ENCODE measurements at places on chromosomes 16 and 17. TPM values are rescaled to one million over a fixed set of nuclear protein-coding genes. Genes with fewer than 3 reads are reported as not detected.

DNA sequence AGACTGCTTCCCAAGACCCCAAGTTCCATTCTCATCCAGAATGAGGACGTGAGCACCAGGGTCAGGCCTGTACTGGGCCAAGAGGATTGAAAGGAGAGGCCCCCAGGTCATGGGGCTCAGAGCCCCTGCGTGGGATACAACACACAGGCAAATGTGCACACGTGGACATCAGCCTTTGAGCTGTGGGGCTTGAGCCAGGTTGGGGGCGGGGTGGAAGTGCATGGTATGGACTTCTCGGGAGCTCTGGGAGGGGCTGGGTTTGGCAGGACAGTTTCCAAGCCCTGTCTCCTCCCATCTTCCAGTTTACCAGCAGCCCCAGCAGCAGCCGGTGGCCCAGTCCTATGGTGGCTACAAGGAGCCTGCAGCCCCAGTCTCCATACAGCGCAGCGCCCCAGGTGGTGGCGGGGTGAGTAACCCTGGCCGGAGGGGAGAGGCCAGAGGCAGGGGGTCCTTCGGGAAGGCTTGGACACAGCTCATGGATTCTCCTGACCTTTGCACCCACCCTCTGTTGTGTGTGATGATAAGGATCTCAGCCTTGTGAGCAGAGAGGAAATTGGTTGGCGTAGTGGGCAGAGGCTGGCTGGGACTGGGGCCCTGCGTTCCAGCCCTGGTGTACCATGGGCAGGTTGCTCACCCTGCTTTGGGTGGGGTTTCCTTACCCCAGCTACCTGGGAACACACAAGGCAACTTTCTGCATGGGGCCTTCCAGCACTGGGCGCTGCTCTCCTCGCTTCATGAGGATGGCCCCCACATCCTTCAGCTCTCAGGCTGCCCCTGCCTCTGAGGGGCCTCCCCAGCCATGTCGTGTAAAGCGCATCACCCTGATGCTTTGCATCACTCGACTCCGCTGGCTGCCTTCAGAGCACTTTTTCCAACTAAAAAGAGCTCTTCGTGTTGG, 10.4 kb upstream of the LASP1NB start:
- no peak overlapping the region for H3K4me3 ChIP-seq
- H3K36me3 ChIP-seq = peaks cover 3% of the 10 kb centered on the region
- no peaks in the 10 kb centered on the region for H3K4me1 ChIP-seq
- no peak for DNase-seq

CCL7 gene
- total RNA-seq = not detected

MEIOC gene
- not detected for total RNA-seq

- H3K36me3 ChIP-seq = no peaks in the 10 kb centered on the region
- no peak for DNase-seq
- no peak overlapping the region for H3K27ac ChIP-seq
- no peaks in the 10 kb centered on the region for H3K27me3 ChIP-seq
- H3K4me1 ChIP-seq = no peaks in the 10 kb centered on the region
Measured at GRCh38 chr17:53950207-53950857, 127.6 kb downstream of the KIF2B start.

- no peaks in the 10 kb centered on the region for H3K27me3 ChIP-seq
- no peak overlapping the region for H3K27ac ChIP-seq
- no peaks in the 10 kb centered on the region for H3K4me1 ChIP-seq
- peaks cover under 1% of the 10 kb centered on the region for H3K36me3 ChIP-seq
Measured at GRCh38 chr17:5097101-5097834, 14.4 kb downstream of the ZNF232 start.

PRSS8 gene
- 23.4 TPM for total RNA-seq

- H3K4me1 ChIP-seq = peaks cover 22% of the 10 kb centered on the region
- no peaks in the 10 kb centered on the region for H3K36me3 ChIP-seq
- no peak for DNase-seq
- peak overlapping the region; percentile 37 for H3K27ac ChIP-seq
Measured at GRCh38 chr17:17751489-17752088, 70.3 kb downstream of the RAI1 start.

DNA sequence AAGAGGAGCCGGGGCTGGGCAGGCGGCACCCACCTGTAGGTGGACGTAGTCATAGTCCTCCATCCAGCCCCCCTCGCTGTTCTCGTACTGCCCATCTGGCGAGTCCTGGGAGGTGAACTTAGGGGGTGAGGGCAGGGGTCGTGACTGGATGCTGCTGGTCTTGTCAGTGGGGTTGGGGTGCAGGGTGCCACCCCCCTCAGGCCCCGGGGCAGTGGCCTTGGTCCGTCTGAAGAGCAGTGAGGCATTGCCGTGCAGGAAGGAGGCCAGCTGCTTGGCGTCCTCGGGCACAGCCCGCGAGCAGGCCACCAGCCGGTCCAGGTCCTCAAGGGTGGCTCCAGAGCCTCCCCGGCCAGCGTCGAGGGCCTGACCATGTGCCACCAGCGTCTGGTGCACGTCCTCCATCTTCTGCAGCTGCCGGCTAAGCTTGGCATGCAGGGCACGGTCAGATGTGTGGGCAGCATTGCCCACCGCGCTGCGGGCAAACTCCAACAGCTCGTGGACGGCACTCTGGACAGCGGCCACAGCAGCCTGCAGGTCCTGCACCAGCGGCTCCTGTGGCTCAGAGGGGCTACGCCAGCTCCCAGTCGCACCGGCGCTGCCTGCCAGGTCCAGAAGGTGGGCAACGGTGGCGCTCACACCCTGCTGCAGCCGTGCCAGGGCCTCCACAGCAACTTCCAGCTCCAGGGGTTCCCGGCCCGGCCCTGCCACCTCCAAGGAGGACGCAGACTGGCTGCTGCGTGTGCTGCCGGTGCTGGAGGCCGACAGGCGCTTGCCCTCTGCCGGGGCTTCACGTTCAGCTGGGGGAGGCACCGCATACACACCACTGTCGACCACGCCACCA, 16.3 kb downstream of the CTRB1 start:
- 0 out of 2 replicates have a peak overlapping the region, but pooled peaks have one; percentile 51 for H3K27ac ChIP-seq
- no peak overlapping the region for H3K4me3 ChIP-seq
- H3K4me1 ChIP-seq = peaks cover 9% of the 10 kb centered on the region
- DNase-seq = no peak

DNA sequence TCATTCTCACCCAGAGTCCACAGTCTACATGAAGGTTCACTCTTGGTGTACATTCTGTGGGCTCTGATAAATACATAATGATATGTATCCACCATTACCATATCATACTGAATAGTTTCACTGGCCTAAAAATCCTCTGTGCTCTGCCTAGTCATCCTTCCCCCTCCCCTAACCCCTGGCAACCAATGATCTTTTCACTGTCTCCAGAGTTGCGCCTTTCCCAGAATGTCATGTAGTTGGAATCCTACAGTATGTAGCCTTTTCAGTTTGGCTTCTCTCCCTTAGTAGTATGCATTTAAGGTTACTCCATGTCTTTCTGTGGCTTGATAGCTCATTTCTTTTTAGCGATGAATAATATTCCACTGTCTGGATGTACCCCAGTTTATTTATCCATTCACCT, 101.3 kb downstream of the NOG start:
- DNase-seq = no peak
- no peak overlapping the region for H3K27ac ChIP-seq
- peaks cover 18% of the 10 kb centered on the region for H3K4me1 ChIP-seq
- H3K4me3 ChIP-seq = no peak overlapping the region
- no peaks in the 10 kb centered on the region for H3K36me3 ChIP-seq

- no peaks in the 10 kb centered on the region for H3K36me3 ChIP-seq
- DNase-seq = no peak
- H3K4me3 ChIP-seq = no peak overlapping the region
- H3K4me1 ChIP-seq = no peaks in the 10 kb centered on the region
Measured at GRCh38 chr17:36728030-36728991, 126.9 kb downstream of the MRM1 start.

GDE1 gene
- total RNA-seq = 45.6 TPM

DNA sequence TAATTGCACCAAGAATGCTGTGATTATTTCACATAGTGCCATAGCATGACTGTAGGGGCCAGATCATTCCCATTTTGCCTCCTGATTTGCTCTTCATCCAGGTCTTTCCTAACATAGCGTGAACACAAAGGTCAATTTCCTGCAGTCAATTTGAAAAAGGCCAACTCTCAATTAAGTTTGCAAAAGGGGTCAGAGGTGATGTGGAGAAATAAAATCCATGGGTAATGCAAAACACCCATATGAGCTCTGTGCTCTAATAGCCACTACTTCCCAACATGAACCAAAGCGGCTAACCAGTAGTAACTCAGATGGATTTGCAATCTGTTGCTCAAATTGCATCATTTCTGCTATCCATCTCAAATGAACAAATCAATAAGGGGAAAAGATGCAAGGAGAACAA, 275.5 kb upstream of the SOX9 start:
- H3K4me3 ChIP-seq = no peak overlapping the region
- no peak overlapping the region for H3K27ac ChIP-seq
- H3K4me1 ChIP-seq = no peaks in the 10 kb centered on the region
- no peaks in the 10 kb centered on the region for H3K36me3 ChIP-seq
